ENCODE measurements at places on chromosomes 11 and 22.

DNA sequence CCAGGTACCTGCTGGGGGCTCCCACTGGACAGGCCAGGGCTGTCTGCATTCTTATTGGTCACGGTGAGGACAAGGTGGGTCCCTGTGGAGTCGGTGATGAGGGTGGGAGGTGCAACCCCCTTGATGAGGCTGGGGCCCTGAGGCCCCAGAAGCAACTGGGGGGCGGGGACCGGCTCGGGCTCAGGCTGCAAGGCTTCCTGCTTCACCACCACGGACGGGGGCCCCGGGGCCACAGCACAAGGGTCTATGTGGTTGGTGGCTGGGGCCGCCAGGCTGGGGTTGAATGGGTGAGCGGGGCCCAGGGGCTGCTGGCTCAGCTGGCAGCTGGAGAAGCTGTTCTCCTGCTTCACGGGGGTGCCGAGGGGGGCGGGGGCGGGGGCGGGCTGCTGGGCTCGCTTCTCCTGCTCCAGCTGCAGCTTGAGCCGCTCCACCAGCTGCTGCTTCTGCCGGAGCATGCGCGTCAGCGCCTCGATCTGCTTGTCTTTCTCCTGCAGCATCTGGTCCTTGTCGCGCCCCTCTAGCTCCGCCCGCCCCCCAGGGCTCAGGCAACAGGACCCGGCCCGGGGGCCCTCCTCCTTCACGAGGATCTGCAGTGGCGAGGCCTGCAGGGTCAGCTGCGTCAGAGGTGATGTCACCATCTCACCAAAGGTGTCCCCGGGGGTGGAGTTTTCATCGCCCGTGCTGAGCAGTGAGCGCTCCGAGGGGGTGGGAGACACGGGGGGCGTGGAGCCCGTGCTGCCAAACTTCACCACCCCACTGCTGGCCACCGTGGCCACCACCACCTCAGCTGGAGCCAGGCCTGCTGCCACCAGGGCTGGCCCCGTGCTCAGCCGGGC lies 48.2 kb downstream of the SGSM3 start:
- DNase-seq: no peak

DNA sequence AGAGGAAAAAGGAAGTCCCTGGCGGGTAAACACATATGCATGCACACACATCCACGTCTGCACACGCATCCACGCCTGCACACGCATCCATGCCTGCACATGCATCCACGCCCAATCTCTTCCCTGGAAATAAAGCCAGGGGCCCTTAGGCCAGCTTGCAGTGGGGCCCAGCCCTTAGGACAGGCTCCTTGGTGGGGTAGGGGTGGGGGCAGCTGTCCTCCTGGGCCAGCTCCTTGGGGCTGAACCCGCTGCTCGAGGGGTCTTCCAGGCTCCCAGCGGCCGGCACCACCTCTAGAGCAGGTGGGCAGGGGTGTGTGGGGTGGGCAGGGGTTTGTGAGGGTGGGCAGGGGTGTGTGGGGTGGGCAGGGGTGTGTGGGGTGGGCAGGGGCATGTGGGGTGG lies 1.9 kb downstream of the C11orf21 start:
- no peak for DNase-seq

GRCh38 chr22:37126383-37126782 lies 16.9 kb upstream of the TMPRSS6 start:
- no peak for DNase-seq

GRCh38 chr11:6225024-6225423 lies 9.4 kb downstream of the FHIP1B start:
- no peak for DNase-seq

DNA sequence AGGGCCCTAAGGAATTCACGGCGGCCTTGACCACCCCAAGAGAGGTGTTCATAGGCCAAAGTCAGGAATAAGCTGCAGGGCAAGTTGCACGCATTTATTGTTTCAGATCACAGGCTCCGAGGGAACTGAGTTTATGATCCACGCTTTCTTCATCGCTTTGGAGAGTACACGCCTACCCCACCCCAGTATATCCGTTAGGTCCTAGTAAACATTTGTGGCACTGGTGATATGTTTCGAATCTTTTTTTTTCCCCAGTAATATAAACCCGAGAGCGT lies 805 bp downstream of the GANAB start:
- DNase-seq: no peak

DNA sequence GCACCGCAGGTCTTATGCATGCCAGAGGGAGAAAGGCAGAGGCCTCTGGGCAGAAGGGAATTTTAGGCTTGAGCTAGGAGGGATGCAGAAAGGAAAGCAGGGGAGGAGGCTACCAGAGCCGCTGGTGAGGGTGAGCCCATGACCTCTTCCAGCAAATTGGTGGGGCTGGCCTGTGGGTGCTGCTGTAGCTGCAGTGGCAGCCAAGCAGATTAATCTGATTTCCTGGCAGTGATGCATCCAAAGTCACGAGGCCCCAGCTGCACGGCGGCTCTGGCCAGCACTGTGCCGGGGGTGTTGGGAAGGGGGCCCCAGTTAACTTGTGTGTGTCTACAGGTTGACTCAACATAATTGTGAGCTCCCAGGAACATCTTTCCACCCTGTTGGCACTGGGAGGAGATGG lies 41.4 kb upstream of the B3GAT1 start:
- no peak for DNase-seq

Data from mammary epithelial cell (primary cell).